AG09319 (cell line): ENCODE measurements at places on chromosomes 16 and 17.
A peak's percentile ranks its signal among the peaks of the same experiment; 100 is the strongest.

DNA sequence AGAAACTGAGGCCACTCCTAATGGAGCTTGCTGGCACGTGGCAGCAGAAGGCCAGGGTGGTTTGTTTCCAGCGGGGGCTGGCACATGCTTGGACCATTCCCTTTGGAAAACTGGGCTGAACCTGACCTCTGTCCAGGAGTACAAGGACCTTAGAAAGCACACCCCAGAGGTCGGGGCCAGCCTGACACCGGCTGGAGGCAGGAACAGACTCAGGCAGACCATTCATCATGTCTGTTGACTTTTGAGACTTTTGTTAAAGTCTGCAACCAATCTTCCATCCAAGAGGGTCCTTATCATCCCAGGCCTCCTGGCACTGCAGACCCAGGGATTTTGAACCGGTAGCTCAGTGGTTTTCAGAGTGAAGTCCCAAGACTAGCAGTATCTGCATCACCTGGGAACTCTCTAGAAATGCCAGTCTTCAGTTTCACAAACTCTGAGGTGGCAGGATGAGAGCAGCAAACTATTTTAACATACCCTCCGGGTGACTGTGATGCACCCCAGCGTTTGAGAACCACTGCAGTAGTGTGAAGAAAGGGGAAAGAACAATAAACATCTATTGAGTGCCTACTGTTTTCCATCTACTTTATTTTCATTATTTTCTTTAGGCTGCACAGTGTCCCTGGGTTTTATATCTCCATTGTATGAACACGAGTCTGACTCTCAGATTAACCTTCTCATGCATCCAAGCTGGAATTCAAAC, 145.3 kb upstream of the PLCG2 start:
- DNase-seq, result no peak

GRCh38 chr16:82660966-82661365, 34.2 kb downstream of the CDH13 start:
- no peak for DNase-seq

DNA sequence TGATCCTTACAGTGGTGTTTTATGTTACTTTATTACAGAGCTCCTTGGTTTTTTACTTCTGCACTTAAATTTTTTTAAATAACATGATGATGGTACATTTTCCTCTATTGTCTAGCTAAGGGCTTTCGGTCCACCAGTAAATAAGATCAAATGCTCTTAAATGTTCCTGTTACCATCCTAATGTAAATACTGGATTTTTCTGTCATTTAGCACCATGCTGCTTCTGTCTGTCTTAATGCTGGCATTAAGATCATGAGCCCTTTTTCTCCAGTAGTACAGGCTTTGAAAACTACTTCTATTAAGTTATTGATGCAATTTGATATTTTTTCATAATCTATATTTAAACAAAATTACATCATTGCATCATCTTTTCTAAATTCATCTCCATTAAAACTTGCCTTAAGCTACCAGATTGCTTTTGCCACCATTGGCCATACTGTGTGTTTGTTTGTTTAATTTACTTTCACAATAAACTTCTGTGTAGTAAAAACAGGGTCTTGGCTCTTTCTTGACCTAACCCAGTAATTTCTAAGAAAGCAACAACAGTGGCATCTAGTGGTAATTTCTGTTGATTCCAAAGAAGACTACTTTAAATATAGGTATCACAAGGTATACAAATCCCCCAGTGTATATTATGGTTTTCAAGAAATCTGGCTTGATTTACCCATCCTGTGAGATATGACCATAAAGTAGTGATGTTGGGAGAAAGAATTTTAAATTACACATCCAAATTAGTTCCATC, 9.0 kb upstream of the PHAF1 start:
- no peak for DNase-seq

- no peak for DNase-seq
Observed at GRCh38 chr17:38361694-38362465, 10.2 kb downstream of the SOCS7 start.

GRCh38 chr16:23368469-23368868, 66.4 kb downstream of the SCNN1B start:
- DNase-seq, result no peak

- peak; percentile 85 for DNase-seq
Observed at GRCh38 chr17:68759343-68760140, 158.4 kb upstream of the FAM20A start.

GRCh38 chr17:76421044-76421407, 31.9 kb downstream of the UBE2O start:
- no peak for DNase-seq

GRCh38 chr16:4309833-4310266, 6.0 kb upstream of the GLIS2 start:
- peak; percentile 79 for DNase-seq

GRCh38 chr16:30697264-30698138, 1.5 kb upstream of the SRCAP start:
- DNase-seq, result no peak

DNA sequence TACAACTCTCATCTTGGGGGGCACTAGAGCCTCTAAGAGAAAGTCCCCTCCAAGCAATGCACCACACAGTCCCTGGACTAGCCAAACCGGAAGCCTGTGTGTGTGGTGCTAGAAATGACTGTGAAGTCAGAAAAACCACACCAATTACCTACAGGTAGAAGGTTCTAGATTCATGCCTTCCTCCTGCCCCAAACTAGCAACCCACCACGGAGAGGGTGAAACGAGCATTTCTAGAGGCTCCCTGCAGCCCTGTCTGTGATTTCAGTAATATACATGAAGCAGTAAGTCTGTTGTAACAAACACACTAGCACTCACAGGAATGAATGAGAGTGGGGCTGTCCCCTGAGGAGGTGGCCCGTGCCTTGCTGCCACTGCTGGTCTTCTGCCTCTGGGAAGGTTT, 13.6 kb downstream of the ZFHX3 start:
- no peak for DNase-seq

DNA sequence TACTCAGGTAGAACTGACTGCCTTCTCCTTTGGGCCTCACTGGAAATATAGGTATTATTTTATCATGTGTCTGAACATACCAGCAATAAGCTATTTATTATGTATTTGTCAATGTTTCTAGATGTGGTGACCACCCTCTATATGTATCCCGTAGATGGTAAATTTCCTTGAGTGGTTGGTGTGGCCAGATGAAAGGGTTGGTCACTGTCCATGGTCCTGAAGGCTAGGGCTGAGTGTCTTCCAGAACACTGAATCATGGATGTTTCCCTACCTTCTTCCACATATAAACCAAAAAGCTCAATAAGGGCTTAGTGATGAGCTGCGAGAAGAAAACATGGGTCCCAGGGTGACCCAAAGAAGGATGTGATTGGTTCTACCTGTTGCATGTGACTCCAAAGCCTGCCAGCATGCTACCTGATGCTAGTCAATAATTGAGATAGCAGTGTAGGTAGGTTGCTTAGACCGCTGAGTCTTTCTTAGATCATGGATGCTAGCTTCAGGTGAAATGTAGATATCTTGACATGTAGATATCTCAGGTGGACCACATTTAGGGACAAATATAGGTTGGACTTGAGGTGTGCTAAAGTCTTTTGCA, 150.3 kb downstream of the ASIC2 start:
- DNase-seq, result no peak

- no peak for DNase-seq
Observed at GRCh38 chr17:76260669-76261068, 4.5 kb upstream of the UBALD2 start.

- DNase-seq, result no peak
Observed at GRCh38 chr17:7886227-7887037, 2.2 kb upstream of the CHD3 start.

DNA sequence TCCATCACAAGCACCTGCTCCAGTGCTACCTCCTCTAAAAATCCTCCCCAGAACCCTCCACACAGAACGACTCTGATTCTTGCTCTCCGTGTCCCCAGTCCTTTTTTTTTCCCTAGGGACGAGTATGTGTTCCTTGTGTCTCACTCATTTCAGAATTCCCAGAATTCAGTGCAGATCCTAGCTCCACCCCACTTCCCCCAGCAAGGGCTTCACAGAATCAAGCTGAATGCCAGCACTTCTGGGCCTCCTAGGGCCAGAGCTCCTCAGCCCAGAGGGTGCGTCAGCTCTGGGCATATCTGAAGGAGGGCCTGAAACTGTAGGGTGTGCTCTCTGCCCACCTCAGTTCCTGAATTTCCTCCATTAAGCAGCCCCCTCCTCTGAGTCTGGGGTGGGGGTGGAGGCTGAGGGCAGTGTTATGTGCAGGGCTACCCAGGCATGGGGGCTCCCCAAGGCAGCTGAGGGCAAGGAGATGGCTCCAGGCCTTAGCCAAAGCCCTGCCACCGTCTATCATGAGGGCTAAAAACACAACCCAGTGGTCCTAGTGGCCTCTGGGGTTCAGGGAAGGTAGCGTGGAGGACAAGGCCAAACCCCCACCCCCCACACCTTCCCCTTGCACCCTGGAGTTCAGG, 6.5 kb downstream of the UNC119 start:
- no peak for DNase-seq

DNA sequence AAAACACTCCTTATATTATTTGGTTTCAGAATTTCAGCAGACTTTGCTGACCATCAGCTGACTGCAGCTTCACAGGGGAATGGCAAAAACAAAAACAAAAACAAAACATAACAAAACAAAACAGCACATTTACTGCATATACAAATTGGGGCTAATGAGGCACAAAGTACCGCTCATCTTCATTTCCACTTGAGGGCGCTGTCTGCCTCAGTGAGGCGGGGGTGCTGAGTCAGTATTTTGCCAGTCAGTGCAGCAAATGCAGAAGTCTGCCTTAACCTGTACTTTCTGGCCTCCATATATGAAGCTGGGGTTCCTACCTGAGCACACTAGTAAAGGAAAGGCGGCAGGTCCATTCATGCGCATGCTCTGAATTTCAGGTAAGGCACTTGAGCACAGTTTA, 13.5 kb upstream of the DYNLRB2 start:
- no peak for DNase-seq

GRCh38 chr17:34156741-34157589, 98.1 kb upstream of the CCL2 start:
- no peak for DNase-seq

DNA sequence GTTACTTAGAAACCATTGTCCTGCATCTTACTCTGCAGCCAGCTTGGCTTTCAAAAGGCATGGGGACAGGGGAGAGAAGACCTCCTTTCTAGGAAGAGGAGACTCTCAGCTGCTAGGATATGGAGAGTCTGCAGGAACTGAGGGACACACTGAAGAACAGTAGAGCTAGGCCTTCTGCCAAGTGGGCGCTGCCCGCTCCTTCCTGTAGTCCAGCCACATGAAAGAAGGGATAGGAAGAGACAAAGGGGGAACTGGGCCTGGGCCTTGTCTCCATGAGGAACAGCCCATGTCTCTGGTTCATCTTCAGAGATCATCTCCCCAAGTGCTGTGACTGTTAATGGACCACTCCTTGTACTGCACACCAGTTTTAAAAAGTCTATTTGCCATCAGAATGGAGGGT, 78.4 kb downstream of the SYCE1L start:
- DNase-seq, result no peak

GRCh38 chr16:68387301-68387700, 61.0 kb downstream of the SMPD3 start:
- no peak for DNase-seq

- DNase-seq, result no peak
Observed at GRCh38 chr16:64362193-64362592, 759.7 kb downstream of the CDH11 start.

DNA sequence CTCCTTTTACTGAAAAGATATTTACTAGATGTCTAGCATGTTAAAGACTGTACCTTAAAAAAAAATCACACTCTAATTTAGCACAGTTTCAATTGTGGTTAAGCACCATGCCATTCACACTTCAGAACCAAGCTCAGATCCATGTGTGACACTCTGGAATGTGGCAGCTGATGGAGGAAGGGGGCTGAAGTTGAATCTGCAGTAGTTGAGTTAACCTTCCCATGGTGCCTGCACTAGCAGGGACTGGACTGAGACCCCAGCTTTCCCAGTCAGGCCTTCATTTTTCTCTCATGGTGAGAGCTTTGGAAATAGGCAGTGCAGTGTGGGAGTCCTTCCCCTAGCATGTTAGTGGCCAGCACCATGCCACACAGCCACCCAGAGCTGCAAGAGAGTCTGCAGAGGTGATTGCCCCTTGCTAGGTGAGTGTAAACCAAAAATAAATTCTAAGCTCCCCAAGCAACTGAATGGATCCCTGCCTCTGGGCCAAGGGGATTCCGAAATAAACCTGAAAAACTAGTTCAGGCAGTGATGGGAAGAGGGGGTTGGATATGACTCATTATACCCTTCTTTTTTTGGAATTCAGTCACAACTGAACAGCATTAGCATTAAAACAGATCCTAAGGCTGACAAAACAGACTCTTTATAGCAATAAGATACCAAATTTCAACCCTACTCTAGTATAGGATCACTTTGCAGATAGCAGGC, 208.5 kb downstream of the WWOX start:
- no peak for DNase-seq

GRCh38 chr17:40399185-40399584, 18.5 kb downstream of the TOP2A start:
- DNase-seq, result peak; percentile 34

DNA sequence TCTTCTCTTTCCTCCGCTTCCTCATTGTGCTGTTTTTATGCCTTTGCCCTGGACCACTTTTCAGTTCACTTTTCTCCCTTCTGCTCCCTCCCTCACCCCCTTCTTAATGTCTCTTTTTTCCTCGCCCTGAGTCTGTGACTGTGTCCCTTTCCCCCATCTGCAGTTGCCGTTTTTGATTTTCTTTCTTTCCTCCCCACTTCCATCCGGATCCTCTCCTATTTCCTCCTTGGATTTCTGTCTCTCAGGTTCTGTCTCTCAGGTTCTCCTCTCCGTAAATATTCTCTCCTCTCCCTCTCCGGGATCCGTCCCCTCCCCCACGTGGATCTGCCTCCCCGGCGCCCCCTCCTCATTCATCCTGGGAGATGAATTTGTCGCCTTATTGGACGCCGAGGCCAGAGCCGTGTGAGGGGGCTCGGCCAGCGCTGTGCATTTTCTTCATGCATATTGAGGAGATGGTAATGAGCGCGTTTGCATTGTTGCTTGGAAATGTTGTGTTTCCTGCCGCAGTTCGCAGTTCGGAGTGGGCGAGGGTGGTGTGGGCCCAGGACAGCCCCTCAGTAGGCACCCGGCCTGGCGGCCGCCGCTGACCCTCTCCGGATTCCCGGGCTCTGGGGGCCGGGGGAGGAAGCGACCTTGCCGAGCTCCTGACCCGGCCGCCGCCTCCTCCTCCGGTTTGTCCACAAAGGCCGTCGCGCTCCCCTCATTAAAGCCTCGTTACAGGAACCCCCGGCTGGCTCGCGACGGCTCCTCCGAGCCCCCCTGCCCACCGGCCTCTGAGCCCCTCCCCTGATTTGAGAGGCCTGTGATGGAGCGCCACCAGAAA, 4.5 kb upstream of the IRX3 start:
- DNase-seq, result no peak

- DNase-seq, result no peak
Observed at GRCh38 chr17:57587193-57587969, 157.7 kb downstream of the CCDC182 start.

- DNase-seq, result no peak
Observed at GRCh38 chr16:1458336-1458976, 14.1 kb upstream of the CCDC154 start.

DNA sequence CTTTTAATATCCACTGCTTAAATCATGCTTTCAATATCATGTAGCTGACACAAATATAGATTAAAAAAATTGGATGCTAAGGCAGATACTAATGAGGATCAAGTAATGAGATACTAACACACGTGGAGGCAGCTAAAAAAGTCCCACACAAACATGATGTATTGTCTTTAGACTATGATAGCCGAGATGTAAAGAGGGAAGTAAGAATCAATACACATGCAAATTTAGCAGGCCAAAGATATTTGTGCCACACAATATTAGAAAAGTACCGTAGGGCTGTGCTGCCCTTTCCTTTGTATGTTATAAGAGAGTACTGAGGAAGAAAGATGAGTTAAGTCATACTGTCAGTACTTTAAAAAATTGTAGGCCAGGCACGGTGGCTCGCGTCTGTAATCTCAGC, 51.4 kb upstream of the STAC2 start:
- no peak for DNase-seq
